ENCODE measurements at places on chromosomes 1 and 21. TPM values are rescaled to one million over a fixed set of nuclear protein-coding genes. Genes with fewer than 3 reads are reported as not detected.

The SLC44A3 gene
- total RNA-seq: 5.6 TPM

The AMY2B gene
- 9.2 TPM for total RNA-seq

The RPAP2 gene
- 15.9 TPM for total RNA-seq

The PYHIN1 gene
- total RNA-seq: not detected

The BCAN gene
- not detected for total RNA-seq

The AIM2 gene
- not detected for total RNA-seq

The KCNJ9 gene
- 0.11 TPM for total RNA-seq

The TRAF3IP3 gene
- total RNA-seq: not detected

The AGTRAP gene
- 37.2 TPM for total RNA-seq

The FAM110D gene
- total RNA-seq: not detected

The KRTAP12-2 gene
- total RNA-seq: not detected

The CAMK2N1 gene
- total RNA-seq: 0.65 TPM

The FCAMR gene
- total RNA-seq: not detected

The KCNK1 gene
- total RNA-seq: 12.3 TPM

The TCHH gene
- not detected for total RNA-seq

The TEX50 gene
- total RNA-seq: not detected

The MMEL1 gene
- total RNA-seq: 0.32 TPM

The NLRP3 gene
- total RNA-seq: 0.13 TPM
